ENCODE measurements at places on chromosomes 12 and 14. TPM values are rescaled to one million over a fixed set of nuclear protein-coding genes. Genes with fewer than 3 reads are reported as not detected.

The P2RX7 gene
- 1.1 TPM for polyA plus RNA-seq

The IGF1 gene
- 7.0 TPM for polyA plus RNA-seq

The FZD10 gene
- 2.4 TPM for polyA plus RNA-seq

The RTL1 gene
- polyA plus RNA-seq: 0.16 TPM

The KRT81 gene
- polyA plus RNA-seq: not detected

DNA sequence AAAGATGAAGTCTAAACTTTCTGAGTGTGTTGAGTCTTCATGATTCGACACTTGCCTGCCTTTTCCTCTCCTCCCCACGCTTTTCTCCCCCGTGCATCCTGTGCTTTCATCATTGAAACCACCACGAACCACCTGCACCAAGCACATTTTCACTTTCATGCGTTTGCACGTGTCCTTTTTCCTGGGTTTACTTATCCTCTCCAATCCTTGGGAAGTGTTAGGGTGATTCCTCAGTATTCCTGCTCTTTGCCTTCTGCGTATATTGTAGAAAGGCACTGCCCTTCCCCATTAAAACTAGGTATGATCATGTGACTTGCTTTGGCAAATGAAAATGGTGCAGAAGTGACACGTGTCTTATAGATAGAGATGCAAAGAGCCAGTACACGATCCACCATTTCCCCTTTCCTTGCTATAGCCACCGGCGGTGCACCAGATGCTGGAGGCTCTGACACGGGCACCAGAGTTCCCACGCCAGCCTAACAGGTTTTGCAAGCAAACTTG is 106.6 kb downstream of the BRMS1L start:
- DNase-seq: no peak

- no peak for DNase-seq
Observed at GRCh38 chr12:121990114-121990647, 31.5 kb upstream of the BCL7A start.

DNA sequence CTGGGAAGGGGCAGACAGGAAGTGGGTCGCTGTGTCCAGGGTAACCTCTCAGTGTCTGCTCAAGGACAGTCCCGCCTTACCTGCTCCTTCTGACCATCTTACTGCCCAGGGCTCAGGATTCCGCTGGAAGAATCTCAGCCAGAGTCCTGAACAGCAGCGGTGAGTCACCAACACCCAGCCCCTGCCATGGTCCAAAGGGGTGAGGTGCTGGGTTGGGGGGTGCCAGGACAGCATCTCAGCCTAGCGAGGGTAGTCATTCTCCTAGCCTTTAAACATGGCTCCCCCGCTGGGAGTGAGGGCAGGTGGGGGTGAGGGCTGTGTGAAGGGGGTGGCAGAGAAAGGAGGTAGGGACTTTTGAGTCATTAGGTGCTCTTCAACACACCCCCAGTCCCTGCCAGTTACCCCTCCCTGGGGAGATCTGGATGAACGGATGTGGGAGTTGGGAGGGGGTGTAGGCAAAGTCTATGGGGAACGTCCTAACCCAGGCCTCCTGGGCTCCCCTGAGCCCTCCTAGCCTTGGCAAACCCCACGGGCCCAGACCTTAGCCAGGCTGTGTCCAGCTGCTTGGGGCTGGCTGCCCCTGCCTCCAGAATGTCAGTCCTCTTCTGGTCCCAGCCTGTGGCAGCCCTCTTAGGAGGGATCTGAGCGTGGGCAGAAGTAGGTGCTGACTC is 2.5 kb downstream of the TAMALIN start:
- DNase-seq: no peak

- no peak for DNase-seq
Observed at GRCh38 chr12:50061946-50062686, 4.7 kb downstream of the ASIC1 start.

GRCh38 chr12:86139671-86140070 is 116.5 kb downstream of the MGAT4C start:
- no peak for DNase-seq

DNA sequence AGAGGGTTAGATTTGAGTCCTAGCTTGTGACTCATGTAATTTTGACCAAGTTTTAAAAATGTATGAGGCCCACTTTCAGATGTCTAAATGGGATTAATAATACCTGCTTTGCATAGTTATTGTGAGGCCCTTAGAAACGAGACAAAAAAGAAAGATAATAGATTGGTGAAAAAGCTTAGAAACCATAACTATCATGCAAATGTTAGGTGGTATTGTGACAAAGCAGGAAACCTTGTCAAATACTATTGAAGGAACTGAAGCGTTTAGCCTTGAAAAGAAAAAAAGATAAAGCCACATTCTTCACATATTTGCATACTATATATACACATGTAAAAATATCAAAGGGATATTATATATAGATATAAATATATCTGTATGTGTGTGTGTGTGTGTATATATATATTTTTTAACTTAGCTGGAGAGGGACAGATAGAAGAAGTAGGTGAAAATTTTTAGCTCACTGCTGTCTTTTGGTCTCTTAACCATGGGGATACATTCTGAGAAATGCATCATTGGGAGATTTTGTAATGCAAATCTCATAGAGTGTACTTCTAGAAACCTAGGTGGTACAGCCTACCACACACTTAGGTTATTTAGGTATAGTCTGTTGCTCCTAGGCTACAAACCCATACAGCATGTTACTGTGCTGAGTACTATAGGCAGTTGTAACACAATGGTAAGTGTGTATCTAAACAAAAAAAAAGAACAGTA is 270.3 kb downstream of the CCDC91 start:
- no peak for DNase-seq

GRCh38 chr12:40170593-40170992 is 54.2 kb upstream of the LRRK2 start:
- DNase-seq: no peak

- no peak for DNase-seq
Observed at GRCh38 chr14:61213920-61214319, 67.2 kb downstream of the TMEM30B start.

DNA sequence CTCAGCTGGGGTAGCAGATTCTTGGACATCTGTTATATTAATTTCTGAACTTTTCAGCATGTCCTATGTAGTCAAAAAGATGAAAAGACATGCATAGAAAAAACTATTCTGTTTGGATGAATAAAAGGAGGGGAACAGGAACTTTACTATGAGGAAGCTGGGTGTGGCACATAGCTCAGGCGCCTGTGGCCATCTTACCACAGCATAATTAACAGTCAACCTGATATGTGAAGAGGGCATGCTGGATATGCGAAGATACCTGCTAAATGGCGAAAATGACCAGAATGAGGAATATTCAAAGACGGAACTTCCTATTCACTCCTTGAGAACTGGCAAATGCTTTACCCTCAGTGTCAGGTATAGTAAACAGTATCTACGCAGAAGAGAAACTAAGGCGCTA is 18.4 kb downstream of the SETD3 start:
- no peak for DNase-seq

- no peak for DNase-seq
Observed at GRCh38 chr14:40870252-40870651, 736.4 kb upstream of the LRFN5 start.

DNA sequence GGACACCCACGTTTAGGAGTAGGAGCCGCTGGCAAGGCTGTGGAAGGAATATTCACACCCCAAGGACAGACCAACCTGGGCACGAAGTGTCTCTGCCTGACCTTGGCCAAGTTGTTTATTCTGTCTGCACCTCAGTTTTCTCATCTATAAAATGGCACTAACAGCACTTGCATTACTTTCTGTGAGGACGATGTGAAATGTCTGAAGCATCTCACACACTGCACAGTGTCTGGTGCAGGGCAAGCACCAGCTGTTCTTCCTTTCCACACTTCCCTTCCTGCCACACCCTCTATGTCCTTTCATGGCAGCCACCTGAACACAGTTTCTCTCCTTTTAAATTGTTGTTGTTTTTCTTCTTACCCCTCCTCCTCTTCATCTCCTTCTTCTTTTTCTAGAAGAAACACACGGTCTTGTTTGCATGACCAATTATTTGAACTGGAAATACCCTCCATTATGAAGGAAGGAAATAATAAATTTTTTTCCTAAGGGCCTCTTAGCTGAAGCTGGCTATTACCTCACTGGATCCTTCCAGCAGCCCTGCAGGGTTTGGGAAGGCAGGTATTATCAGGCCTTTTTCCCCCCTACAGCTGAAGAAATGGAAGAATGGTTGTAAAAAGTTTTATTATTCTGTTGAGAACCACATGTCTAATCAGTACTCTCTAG is 42.9 kb upstream of the ATP23 start:
- no peak for DNase-seq

DNA sequence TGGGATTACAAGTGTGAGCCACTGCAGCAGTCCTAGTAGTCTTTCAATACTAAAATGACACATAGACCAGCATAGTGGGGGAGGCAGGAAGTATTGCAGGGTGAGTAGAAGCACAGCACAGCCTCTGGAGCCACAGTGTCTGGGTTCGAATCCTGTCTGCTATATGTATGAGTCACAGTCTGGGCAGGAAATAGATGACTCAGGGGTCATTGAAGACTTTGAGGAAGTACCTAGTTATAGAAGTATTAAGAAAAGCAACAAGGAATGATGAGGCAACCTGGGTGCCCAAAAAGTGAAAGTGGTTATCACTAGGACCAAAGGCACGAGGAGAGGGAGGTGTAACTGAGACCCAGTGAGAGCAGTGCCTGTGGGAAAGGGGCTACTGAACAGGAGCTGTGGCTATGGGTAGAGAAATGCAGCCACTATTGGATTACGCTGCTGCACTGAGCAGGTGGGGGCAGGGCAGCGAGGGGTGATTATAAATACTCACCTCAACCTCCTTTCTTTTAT is 124.0 kb downstream of the PDE3A start:
- DNase-seq: no peak

- DNase-seq: no peak
Observed at GRCh38 chr14:98608071-98609060, 663.6 kb downstream of the BCL11B start.

- no peak for DNase-seq
Observed at GRCh38 chr12:128970110-128970509, 116.8 kb downstream of the GLT1D1 start.

- DNase-seq: no peak
Observed at GRCh38 chr12:76652402-76652801, 92.8 kb upstream of the OSBPL8 start.

GRCh38 chr12:131141514-131141913 is 187.8 kb downstream of the ADGRD1 start:
- DNase-seq: no peak

GRCh38 chr12:113762882-113763816 is 203.0 kb downstream of the RBM19 start:
- DNase-seq: no peak

DNA sequence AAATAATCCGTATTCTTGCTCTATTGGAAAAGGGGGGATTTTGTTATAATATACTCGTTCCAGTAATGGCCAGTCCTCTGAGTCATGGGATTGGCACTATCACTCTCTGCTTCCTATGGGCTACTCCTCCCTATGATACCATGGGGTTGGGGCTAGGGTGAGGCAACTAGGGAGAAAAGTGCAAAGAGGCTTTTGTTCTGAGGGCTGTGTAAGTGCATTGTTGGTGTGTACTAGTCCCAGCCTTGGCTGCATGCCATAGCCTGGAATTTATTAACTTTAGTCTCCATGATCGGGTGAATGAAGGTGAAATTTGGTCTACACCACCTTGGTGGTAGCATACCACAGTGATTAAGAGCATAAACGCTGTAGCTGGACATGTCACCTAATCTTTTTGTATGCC is 247.6 kb downstream of the RPAP3 start:
- DNase-seq: no peak

DNA sequence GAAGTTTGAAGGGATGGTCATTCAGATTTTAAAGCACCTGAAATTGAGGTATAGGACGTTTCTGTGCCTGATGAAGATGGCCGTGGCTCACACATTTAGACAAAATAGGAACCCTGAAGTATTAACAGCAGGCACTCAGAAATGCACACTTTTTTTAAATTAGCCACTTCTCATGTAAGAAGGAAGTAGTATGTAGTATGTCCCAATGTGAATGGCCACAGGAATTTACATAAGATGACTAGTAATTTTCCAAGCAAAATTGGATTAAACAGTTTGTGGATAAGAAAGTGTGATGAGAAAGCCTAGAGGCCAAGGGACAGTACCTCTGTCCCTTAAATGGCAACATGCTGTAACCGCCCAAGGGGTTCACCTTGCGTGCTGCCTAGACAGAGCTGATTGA is 1.8 kb upstream of the MIS18BP1 start:
- DNase-seq: no peak

Measured in left renal cortex interstitium (tissue), 4 donors.